ENCODE measurements at places on chromosomes 3 and 15. TPM values are rescaled to one million over a fixed set of nuclear protein-coding genes. Genes with fewer than 3 reads are reported as not detected.

The CAND2 gene
- 11.4 TPM for total RNA-seq

The PTPRG gene
- 27.6 TPM for total RNA-seq

DNA sequence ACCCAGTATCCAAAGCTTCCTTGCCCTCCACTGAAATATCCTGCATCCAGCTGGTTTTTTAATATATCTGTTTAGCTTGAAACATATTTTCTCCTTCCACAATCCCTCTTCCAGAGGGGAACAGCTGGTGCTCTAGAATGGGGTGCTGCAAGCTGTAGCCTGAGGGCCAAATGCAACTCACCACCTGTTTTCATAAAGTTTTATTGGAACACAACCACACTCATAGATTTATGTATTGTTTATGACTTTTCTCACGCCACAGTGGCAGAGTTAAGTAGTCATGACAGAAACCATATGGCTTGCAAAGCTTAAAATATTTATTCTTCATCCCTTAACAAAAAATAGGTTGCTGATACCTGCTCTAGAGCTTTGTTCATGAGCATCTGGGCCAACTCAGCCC is 298.7 kb downstream of the CLSTN2 start:
- no peak for DNase-seq

The BLM gene
- 3.8 TPM for total RNA-seq

DNA sequence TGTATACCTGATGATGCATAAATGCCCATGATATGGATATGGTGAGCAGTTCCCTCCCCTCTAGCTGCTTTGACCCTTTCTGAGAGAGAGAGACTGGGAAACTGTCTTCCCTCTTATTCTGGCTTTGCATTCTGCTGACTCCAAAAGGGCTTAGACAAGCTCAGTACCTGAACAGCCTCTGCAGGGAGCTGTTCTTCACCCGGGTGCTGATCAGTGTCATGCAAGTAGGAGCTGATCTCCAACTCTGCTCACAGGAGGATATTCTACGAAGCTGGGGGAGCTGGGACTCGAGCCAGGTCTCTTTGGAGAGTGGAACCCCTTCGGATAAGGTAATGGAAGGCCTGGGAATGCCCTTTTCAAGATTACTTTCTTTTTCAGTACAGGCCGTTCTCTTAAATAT is 237.1 kb downstream of the RYR3 start:
- DNase-seq, result peak; percentile 52

DNA sequence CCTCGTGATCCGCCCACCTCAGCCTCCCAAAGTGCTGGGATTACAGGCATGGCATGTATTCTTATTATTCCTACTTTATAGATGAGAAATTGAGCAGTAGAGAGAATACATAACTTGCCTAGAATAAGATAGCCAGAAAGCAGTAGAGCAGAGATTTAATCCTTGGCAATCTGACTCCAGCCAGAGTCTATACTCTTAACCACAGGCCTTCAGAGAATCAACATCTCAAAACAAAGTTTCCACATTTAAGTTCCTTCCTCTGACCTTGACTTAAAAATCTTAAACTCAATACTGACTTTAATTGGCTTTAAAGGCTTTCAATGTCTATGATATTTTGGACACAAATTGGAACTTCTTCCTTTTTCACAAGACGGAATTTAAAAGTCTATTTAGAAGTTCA is 37.1 kb downstream of the ZNF106 start:
- DNase-seq, result no peak

The GPR87 gene
- total RNA-seq, result 0.18 TPM

The TRPM1 gene
- total RNA-seq, result not detected

The CAMK2N2 gene
- 0.09 TPM for total RNA-seq

- DNase-seq, result peak; percentile 94
Observed at GRCh38 chr15:92831655-92832328, 68.3 kb upstream of the CHD2 start.

GRCh38 chr15:63344731-63345390 is 36.8 kb downstream of the CA12 start:
- peak; percentile 56 for DNase-seq

The SLC38A3 gene
- total RNA-seq, result not detected

The MYO5C gene
- 0.36 TPM for total RNA-seq

DNA sequence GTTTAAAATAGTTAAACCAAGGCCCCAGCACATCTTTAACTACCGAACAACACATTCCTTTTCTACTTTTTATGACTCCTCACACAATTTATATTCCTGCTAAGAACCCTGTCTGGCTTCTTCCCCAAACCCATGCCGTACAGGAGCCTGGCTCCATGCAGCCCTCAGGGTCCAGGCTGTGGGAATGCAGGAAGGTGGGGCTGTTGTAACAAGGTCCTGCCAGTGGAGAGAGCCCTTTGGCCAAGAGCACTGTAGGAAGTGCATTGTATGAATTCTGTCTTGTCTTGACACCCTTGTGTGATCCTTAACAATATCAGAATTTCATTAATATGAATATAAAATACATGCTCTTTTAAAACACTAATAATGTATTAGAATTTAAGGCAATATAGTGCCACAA is 563.8 kb downstream of the TBL1XR1 start:
- no peak for DNase-seq

The RAB27A gene
- 27.7 TPM for total RNA-seq

The ST8SIA2 gene
- total RNA-seq, result 0.25 TPM

DNA sequence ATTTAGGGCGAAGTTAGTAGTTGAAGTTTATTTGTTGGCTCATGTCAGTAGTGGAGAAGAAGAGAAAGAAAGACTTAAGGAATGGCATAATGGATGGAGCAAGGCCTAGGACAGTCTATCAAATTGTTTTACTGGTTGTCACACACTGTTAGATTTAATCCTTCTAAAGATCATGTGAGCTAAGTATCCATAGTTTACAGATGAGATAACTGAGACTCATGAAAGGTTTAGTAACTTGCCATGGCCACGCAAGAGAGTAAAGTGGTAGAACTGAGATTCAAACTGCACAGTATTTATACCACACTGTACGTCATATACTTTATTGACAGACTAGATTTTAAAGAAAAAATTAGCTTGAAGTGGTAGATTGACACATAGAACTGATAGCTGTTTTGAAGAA is 11.4 kb downstream of the SPRED1 start:
- peak; percentile 54 for DNase-seq

DNA sequence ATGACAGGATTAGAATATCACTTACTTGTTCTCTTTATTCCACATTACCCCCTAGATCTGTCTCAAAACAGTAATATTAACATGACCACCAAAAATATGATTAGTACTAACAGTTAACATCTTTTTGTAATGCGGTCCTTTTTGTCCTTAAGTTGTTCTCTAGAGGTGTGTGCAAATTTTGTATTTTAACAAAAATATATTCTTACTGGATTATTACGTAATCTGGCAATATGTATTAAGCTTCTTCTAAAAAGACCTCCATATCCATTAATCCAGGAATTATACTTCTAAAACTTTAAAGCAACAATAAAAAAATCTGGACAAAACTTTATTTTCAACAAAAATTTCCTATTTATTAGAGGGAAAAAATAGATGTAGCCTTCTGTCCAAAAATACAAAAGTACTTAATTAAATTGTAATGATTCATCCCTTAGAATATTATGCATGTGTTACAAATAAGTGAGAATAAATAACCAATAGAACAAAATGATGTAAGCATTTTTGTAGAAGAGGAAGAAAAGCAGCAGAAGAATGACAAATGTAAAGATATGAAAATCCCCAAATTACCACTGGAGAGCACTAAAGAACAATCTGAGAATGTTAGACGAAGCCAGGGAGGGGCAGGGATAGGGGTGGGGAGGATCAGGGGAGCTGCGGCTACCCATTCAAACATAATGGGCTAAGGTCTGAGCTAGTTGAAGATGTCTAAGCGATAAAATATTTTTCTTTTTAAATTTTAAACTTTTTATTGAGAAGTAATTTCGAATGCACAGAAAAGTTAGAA is 945.6 kb downstream of the MCTP2 start:
- DNase-seq, result no peak

The SLC2A2 gene
- not detected for total RNA-seq

The BSN gene
- 0.27 TPM for total RNA-seq

GRCh38 chr15:72785432-72785831 is 1.9 kb upstream of the ADPGK start:
- DNase-seq, result no peak

DNA sequence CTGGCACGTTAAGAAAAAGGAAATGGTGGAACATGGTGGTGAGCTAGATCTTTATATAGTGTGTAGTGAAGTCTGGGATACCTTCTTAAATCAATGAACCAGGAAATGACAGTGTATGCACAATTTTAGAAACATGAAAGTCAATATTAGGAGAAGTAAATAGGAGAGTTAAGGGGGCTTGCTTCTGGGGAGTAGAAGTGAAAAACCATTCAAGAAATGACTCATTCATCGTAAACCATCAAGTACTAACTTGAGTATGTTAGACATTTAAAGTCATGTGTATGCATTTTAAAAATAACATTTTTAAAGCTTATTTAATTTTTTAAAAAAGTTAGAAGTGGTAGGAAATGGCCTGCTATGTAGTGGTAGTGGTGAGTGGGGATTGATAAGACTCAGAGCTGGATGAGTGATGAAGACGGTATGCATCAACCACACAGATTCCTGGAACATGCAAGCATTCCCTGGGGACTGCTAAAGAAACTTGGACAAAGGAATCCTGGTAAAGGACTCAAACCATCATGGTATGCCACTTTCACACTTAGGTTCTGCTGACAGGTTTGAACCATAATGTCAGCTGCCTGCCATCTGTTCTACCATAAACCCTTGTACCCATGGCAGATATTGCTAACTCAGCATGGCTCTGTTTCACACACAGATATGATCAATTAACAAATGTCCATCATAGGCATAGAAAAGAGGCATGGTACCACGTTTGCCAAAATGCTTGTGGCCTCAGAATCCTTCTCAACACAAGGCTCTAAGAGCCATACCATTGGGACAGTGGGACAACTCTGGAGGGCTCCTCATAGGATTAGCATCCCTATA is 28.9 kb upstream of the MITF start:
- DNase-seq, result no peak

GRCh38 chr3:48476426-48477053 is 27.4 kb downstream of the SHISA5 start:
- DNase-seq, result no peak

The ILDR1 gene
- total RNA-seq, result not detected

DNA sequence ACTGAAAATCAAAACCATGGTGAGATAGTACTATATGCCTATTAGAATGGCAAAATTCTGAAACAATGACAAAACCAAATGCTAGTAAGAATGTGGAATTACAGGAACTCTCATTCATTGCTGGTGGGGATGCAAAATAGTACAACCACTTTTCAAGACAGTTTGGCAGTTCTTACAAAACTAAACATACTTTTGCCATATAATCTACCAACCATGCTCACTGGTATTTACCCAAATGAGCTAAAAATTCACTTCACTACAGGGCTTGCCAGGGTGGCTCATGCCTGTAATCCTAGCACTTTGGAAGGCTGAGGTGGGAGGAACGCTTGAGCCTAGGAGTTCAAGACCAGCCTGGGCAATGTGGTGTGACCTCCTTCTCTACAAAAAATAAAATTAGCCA is 40.0 kb downstream of the MYO9A start:
- DNase-seq, result peak; percentile 23

DNA sequence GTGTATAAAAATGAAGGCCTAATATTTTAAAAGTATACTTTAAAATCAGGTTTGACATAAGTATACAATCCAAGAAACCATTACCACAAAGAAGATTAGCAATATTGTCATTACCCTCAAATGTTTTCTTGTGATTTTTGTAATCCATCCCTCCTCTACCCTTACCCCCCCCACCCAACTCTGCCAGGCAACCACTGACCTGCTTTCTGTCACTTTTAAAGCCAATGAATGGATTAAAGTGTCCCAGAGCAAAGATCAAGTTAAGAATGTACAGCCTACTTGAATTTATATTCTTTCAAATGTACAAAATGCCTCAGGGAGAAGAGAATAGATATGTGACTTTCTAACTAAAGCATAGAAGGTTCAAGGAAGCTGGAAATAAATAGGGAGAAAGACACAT is 1038.8 kb upstream of the GBE1 start:
- no peak for DNase-seq

GRCh38 chr15:37111427-37111717 is 11.0 kb upstream of the MEIS2 start:
- no peak for DNase-seq

DNA sequence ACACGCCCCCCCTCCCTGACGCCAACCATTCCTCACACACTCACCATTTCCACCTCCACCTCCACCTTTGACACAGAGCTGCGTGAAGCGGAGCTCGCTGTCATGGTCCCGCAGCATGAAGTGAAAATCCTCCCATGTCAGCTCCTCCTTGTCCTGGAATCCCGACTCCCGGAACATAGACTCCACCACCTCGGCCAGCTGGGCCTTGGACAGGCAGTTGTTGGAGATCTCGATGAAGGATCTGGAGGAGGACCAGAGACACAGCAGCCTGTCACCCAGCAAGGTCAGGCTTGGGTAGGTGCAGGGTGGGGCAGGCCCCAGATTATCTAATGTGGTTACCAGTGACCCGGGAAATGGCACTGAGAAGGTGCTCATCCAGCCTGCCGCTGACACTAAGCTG is 12.2 kb downstream of the DUOX2 start:
- no peak for DNase-seq

DNA sequence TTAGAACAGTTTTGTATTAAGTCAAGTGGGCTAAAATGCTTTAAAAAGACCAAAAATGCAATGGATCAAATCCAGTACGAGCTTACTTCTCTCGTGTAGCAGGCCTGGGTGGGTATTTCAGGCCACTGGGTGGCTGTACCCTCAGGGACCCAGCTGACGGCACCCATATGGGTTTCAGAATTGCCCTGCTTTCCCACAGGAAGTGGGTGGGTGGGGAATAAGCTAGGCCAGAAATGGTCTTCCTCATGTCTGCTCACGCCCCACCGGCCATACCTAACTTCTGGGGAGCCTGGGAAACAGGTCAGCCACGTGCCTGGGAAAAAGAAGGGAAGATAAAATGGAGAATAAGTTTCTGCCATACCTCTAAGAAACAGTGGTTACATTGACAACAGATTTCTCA is 20.3 kb downstream of the GPR160 start:
- no peak for DNase-seq

DNA sequence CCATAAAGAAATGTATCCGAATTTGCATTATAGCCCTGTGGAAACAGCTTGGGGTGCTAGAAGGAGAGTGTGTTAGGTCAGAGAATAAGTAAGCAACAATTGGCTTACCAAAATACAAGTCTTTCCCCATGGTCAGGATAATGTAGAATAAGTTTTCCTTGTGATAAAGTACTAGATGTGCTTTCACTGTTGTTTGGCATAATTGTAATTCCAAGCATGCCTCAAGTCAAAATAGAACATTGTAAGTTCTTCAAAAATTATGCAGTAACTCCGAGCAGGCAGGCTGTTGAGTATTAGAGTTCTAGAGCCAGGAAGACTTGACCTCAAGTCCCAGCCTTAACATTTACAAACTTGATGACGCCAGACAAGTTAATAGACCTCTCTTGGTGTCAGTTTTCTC is 242.0 kb downstream of the TUSC7 start:
- no peak for DNase-seq

DNA sequence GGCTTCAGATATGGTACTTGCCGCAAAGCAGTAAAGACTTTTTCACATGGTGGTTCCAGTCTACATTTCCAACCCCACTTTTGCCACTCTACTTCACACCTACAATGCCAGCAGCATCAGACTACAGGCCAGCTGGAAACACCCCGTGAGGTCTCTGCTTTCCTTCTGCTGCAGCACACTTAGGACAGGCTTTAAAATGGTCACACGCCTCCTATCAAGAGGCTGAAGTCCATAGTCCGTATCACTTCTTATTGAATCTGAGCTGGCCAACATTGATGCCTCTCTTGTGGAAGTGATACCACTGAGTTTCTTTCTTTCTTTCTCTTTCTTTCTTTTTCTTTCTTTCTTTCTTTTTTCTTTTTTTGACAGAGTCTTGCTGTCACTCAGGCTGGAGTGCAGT is 59.8 kb downstream of the ZNF860 start:
- no peak for DNase-seq

The CKMT1A gene
- not detected for total RNA-seq
